Muscle of arm (tissue), 14 donors: ENCODE measurements at places on chromosomes 1 and 21. TPM values are rescaled to one million over a fixed set of nuclear protein-coding genes. Genes with fewer than 3 reads are reported as not detected.

SLC6A17 gene
- 0.32 TPM for polyA plus RNA-seq

STUM gene
- polyA plus RNA-seq: 9.9 TPM

ZYG11B gene
- polyA plus RNA-seq: 41.7 TPM

ADGRL4 gene
- polyA plus RNA-seq: 22.8 TPM

PRXL2B gene
- 15.0 TPM for polyA plus RNA-seq

CD101 gene
- 3.2 TPM for polyA plus RNA-seq

KIFAP3 gene
- 39.9 TPM for polyA plus RNA-seq

DMRTA2 gene
- polyA plus RNA-seq: 0.23 TPM

LPAR3 gene
- polyA plus RNA-seq: 0.68 TPM

DOP1B gene
- polyA plus RNA-seq: 5.8 TPM

MAP7D1 gene
- polyA plus RNA-seq: 156 TPM

DNA sequence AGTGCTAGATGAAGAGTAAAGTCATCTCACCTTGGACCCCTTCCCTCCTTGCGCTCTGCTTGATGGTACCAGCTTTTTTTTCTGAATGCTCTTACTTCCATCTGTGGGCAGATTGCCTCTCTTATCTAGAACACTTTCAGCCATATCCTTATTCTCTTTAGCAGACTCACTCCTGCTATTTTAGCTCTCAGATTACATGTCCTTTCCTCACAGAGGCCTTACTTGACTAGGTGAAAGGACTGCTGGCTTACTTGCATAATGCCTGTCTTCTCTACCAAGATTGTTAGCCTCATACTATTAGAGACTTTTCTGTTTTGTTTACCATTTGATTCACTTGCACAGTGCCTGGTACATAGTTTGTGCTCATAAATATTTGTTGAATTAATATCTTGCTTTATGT is 9.3 kb downstream of the IFI44 start:
- no peak for DNase-seq

GRCh38 chr1:39105841-39106765 is 80.0 kb downstream of the NDUFS5 start:
- no peak for DNase-seq

- DNase-seq: no peak
Measured at GRCh38 chr1:233294913-233295236, 650 bp downstream of the PCNX2 start.

GRCh38 chr1:18951818-18952391 is 4.6 kb downstream of the IFFO2 start:
- no peak for DNase-seq

- DNase-seq: no peak
Measured at GRCh38 chr1:47233186-47233585, 1.2 kb upstream of the TAL1 start.

DNA sequence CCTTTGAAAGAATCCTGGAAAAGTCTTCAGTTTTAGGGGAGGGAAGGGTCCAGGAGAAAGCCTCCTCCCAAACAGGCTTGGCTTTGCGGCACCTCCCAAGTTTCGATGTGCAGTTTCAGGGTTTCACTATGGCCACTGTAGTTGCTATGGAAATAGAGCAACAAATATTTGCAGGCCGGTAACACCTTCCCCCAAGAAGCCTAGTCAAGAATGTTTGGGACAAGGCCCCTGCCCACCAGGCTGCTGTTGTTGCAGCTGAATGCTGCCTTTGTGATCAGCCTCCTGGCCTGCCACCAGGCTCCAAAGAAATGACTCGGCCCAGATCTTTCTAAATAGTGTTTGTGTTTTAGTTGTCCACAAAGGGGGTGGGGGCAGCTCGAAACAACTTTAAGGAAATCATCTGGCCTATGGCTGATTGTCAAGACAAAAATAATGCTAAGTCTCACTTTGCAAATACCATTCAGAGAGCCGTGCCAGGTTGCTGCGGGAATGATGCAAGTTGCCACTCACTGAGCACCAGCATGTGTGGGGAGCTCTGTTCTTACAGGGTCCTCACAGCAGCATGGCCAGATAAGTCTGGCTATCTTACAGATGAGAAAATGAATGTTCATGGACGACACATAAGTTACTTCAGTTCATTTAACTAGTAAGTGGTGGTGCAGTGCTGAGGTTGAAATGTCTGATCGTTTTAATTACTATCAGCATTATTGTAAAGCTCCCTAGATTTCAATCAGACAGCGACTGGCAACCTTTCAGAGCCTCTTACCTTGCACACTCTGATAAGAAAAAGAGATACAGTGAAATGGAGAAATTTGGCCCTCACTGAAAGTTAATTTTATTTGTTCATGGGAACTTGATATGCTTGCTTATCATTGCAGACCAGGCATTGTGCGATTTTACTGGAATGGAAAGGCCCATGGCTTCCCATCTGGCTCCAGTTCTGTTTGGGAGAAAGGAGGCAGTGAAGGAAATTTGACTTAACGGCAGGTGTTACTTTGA is 91.2 kb upstream of the JUN start:
- DNase-seq: peak; percentile 55

DNA sequence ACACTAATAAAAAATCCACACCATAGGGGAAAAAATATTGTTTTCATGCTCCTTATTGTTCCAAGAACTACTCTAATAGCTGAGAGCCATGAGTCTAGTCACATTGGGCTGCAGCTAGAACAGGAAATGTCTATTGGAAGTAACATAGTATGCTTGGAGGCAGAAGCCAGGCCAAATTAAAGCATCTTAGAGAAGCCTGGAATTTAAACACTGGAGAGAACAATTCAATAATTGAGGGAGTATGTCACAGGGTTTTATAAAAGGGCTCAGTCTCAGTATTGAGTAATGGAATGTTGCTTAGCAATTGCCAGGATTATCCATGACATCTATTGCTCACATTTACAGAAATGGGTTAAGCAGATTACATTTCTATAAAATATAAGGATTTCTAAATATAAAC is 471.3 kb downstream of the LMO4 start:
- no peak for DNase-seq

DNA sequence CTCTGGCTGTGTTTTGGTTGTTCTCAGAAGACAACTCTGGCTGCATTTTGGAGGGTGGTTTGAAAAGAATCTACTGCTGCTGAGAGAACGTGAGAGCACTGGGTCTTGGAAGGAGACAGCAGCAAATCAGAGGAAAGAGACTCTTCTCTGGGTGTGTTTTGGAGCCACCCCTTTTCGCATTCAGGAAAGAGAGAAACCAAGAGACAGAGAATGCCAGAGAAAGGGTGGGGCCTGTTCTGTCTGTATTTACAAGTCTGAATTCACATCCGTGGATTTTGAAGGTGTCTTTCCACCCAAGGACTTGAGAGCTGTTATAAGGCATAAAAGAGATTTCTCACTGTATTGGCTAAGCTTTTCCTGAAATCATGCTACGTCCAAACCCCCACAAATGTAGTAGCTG is 187.2 kb downstream of the C1orf94 start:
- no peak for DNase-seq

DNA sequence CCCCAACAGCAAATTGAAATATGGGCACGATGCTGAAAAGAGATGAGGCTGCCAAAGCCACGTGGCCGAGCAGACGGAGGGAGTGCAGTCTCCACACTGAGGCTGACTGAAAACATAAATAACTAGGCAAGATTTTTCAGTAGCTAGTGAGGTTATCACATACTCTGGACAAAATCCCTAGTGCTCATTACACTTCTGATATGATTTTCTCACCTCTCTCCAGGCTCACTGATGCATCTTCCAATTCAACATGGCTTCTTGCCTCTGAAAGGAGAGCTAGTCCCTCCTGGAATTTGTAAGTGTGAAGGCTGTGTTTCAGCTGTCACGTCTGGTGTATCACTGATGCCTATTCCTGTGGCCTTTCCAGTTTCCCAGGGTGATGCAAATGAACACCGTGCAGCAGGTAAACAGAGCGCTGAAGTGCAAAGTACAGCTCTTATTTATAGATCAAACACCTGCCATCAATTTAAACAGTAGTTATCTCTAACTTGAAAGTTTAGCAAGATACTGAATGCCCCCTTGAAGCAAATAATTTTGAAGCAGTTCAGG is 656.1 kb downstream of the KIF26B start:
- DNase-seq: no peak

- no peak for DNase-seq
Measured at GRCh38 chr1:109805486-109806165, 41.9 kb upstream of the EPS8L3 start.

- DNase-seq: no peak
Measured at GRCh38 chr1:151867321-151867720, 13.8 kb upstream of the THEM5 start.

DNA sequence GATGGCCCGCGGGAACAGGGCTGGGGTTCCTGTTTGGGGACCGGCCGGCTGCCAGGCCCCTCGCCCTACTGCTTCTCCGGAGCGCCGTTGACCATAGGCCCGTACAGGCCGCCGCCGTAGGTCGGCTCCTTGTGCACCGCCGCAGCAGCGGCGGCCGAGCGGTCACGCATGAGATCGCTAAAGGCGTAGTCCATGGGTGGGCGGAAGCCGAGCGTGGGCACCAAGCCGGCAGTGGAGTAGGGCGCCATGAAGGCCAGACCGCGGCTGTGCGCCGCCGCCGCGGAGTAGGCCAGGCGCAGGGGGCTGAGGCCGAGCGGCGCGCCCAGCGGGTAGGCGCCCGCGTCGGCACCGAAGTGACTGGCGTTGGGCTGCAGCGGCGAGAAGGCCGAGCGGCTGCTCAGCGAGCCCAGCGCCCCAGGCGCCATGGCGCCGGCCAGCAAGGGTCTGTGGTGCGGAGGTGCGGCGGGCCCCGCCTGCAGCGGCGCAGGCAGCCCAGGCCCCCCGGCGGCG is 4.6 kb downstream of the DMRTA2 start:
- DNase-seq: no peak

GRCh38 chr1:221926441-221926840 is 184.6 kb upstream of the DUSP10 start:
- peak; percentile 24 for DNase-seq

- no peak for DNase-seq
Measured at GRCh38 chr1:8142955-8143629, 117.0 kb upstream of the ERRFI1 start.

- DNase-seq: no peak
Measured at GRCh38 chr1:224380003-224380402, 23.3 kb downstream of the CNIH4 start.

DNA sequence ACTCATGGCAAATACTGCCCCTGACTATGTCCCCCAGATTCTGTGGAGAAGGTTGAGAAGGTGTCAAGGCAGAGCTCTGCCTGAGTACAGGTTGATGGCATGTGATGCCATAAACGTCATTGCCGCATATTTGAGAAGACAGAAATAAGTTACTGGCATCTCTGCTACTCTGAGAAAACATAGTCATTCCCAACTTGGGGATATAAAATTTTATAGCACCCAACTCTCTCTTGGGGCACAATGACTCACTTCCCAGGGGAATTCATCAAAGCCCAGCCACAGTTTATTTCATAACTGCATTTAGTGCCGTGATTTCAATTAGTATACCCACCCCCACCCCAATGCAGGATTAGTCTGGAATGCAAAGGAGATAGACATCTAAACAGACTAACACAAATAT is 101.9 kb upstream of the TNR start:
- no peak for DNase-seq

GRCh38 chr1:243596431-243597062 is 253.5 kb downstream of the AKT3 start:
- no peak for DNase-seq

DNA sequence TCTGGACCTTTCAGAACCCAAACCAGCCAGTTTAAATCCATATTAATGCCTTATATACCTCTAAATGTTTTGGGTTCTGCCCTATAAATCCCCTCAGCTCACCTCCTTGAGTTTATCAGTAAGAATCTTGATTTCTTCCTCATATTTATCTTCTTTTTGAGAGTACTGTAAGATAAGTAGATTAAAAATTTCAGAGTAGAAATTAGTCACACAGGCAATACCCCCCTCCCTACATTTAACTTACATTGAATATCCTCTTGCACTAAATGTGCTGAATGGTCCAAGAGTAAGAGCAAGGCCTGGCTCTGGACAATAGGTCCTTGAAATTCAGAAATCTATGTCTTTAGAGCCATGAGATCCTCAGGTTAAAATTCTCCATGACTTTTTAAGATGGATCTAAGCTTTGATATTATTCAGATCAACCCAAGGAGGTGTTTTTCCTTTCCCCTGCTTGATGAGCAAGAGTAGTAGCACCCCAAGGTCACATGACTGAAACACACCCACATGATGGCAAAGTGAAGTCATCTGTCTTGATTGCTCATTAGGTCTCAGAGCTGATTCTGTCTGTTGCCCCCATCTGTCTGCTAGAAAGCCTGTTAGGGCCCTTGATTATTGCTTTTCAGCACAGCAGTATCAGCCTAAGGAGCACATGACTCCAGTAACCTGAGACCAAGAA is 15.8 kb upstream of the NUP210L start:
- no peak for DNase-seq

GRCh38 chr1:226444901-226445300 is 37.0 kb upstream of the PARP1 start:
- no peak for DNase-seq

GRCh38 chr1:10628685-10629084 is 153.9 kb downstream of the PEX14 start:
- DNase-seq: peak; percentile 41

- no peak for DNase-seq
Measured at GRCh38 chr1:58585581-58586151, 8.6 kb upstream of the TACSTD2 start.

DNA sequence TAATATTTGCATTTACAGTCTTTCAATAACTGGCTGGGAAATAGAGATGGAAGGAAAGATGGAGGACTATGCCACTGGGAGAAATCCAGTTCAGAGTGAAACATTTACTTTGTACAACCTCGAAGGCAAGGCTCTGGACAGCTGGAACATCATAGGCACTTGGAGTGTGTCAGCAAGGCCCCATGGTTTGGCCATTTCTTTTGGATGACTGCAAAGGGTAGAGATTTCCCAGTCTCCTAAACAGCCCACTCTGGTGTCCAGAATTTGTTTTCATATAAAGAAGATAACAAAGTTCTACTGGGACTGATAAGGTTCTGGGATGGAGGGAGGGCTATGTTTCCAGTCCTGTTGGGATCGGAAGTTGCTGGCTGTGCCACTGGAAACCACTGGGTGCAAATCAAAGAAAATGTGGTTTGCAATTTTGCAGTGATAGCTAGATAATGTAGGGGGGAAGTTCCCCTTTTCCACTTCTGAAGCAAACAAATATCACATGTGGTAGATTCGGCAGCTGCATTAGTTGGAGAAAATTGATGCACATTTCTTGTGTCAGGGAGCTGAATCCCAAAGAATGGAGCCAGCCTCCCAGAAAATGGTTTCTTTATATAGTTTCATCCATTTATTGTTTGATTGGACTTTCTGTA is 16.2 kb downstream of the KCND3 start:
- DNase-seq: no peak

- DNase-seq: no peak
Measured at GRCh38 chr1:22761821-22762220, 51.2 kb downstream of the EPHB2 start.

- no peak for DNase-seq
Measured at GRCh38 chr1:168947041-168947440, 159.4 kb upstream of the ATP1B1 start.
